CD8-positive, alpha-beta T cell (primary cell): ENCODE measurements at places on chromosomes 2 and 18.

DNA sequence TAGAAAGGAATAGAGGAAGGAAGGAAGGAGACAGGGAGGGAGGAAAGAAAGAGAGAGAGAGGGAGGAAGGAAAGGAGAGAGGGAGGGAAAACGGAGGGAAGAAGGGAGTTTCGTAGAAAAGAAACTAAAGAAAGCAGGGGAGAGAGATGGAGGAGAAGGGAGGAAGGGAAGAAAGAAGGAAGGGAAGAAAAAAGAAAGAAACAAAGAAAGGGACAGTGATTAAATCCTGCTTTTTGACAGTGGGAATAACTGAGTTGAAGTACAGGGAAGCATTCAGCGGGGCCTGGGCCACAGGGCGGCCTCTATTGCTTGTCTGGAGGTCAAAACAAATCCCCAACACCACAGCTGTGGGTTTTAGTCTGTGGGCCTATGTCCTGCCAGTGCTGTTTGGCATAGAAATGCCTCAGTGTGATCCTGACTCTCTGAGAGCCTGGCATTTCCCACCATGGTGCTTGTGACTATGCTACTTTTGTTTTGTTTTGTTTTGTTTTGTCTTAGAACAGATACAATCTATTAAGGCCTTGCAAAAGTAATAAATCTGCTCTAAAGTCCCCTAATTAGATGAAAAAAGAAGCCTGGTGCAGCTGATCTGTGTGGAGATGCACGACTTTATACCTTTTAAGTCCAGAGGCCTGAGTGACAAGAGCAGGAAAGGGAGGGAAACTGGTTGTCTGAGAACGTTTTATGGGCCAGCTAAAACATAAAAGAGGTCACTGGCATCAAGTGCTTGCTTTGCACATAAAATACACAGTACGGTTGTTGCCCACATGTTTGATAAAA is 40.0 kb downstream of the IL1RL2 start:
- DNase-seq, result no peak

DNA sequence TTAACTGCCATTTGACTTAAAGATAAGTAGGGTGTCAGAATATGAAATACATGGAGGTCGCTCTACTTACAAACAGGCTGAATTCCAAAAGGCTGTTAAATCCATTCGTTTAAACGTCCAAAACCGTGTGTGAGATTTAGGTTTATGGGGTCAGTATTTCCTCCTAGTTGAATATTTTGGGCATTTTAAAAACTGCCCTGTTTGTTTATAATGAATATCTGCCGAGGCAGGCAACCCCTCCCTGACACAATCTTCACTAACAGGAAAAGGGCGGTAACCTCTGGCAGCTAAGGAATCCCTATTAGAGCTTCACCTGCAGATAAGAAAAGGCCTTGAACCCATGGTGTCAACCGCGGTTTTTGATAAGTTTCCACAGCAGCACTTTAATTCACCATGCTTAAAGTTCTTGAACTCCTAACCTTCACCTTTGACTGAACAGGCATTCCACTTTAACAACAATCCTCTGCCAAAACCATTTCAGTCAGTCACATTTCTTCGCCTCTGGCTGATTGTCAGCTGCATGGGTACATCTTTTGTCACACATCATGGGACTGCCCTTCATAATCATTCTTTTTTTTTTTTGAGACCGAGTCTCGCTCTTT is 17.8 kb downstream of the TRAK2 start:
- DNase-seq, result no peak

GRCh38 chr18:32669549-32670165 is 103.2 kb downstream of the KLHL14 start:
- no peak for DNase-seq

DNA sequence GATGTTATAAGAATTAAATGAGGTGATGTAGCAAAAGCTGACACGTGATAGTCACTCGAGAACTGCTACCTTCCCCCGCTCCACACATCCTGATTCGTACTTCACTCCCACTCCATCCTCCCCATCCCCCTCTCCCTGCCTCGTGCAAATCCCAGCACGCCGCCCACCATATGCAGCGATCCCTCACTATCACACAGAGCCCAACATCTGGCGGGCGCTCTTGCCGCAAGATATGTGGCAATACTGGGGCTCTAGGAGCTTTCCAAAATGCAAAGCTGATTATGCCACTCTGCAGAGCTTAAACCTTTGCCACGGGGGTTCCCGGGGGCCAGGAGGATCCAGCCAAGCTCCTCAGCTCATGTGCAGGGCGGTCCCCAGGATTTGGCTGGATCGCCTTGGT is 37.4 kb downstream of the DNMT3A start:
- no peak for DNase-seq

DNA sequence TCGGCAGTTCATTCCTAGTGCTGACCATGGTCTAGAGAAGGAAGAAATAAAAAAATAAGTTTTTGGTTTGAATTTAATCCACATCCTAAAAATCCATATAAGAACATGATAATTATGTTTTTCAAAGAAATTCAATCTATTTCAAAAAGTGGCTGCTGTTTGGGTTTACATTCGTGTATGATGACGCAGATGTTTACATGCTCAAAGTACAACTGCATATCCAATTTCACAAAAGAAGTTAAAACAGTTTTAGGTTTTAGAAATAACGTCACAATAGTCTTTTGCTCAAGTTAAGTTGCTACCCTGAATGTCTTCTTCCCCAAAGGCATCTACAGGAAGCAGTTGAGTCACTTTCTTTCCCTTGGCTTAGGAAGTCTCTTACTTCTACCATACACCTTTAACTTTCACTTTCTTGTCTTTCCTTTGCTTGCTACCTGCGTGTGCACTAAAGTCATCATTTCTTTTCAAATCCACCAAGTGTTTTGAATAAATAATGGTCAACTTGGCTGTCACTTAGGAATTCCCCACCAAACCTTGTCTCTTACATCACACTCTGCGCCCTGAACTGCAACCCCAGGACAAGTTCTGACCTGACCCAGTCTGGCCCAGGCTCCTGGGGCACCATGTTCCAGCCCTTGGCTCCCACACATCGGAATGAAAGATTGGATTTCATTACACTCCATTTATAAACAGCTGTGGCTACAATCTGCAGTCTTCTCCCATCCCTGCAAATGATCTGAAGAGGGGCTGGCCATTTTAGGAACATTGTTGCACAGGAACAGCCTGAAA is 28.4 kb downstream of the FAM237A start:
- no peak for DNase-seq

- DNase-seq, result no peak
These were observed 17.7 kb upstream of the ERBB4 start for GRCh38 chr2:212556296-212556695.

GRCh38 chr2:119234021-119235019 is 10.7 kb downstream of the STEAP3 start:
- no peak for DNase-seq

DNA sequence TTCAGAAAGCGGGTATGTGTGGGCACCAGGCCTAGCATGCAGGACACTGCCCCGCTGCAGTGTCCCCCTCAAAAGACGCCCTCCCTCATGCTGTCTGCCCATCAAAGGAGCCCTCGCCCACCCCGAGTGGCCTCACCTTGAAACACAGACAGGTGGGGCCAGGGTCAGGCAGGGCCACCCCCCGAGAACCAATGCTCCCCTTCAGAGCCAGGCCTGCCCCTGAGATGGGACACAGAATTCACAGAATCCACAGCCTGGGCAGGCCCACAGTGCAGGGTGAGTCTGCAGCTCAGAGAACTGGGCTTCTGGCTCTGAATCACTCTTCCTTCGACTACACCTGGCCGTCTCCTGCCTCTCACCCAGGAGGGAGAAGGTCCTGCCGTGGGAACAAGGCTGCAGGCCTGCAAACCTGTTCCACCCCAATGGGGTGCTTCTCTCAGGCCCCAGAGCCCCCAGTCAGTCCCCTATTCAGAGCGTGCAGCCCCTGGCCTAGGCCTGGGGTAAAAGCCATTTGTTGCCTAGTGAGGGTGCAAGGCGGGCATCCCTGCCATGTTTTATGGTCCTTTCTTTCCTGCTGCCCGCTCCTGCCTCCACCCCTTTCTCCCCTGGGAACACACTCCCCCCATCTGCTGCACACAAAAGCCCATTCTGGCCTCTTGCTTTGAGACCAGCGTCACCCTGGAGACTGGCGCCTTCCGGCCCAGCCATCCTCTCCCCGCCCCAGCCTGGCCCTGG is 11.3 kb upstream of the ARHGEF4 start:
- DNase-seq, result no peak

GRCh38 chr18:13525381-13526029 is 200.9 kb downstream of the FAM210A start:
- DNase-seq, result no peak

GRCh38 chr2:163207693-163208370 is 369.3 kb upstream of the KCNH7 start:
- no peak for DNase-seq

GRCh38 chr2:214674278-214674677 is 135.2 kb downstream of the BARD1 start:
- no peak for DNase-seq
